ENCODE measurements at places on chromosomes 12 and 14.

DNA sequence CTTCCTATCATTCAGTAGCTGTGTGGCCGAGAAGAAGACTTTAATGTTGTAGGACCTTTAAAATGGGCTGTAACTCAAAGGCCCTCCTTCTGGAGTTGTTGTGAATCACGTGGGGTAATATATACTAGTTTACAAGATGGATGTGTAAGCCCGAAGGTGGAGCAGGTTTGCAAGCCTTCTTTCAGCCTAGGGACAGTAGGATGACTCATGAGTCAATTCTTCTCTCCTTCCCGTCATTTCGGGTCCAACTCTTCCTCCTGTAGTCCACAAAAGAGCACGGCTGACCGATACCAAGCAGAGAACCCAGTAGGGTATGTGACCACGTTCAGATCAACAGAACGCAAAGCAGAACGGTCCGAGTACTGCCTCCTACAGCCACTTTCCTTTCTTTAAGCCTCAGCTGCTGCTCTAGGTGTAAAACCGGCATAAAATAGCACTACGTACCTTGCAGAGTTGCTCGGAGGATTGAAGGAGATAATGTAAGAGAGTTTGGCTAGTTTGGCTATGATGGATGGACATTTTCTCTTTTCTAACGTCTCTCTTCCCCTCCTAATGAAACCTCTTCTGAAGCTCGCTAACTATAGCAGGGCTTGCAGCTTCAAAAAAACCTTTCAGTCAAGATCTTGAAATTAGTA, 1.3 kb upstream of the RASSF3 start:
- DNase-seq: peak; percentile 46

- no peak for DNase-seq
These were observed 17.5 kb downstream of the IQSEC3 start for GRCh38 chr12:84056-84455.

GRCh38 chr14:101595887-101596721, 34.8 kb downstream of the DIO3 start:
- no peak for DNase-seq

DNA sequence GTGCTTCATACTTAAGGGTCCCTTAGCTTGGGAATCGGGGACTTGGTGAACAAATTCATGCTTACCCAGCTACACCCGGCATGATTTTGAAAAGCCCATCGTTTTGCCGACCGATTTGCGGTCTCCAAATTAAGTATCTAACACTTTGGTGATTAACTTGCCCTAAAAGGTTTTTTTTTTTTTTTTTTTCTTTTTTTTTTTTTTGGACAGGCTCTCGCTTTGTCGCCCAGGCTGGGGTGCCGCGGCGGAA, 843 bp upstream of the HSP90AA1 start:
- DNase-seq: no peak

DNA sequence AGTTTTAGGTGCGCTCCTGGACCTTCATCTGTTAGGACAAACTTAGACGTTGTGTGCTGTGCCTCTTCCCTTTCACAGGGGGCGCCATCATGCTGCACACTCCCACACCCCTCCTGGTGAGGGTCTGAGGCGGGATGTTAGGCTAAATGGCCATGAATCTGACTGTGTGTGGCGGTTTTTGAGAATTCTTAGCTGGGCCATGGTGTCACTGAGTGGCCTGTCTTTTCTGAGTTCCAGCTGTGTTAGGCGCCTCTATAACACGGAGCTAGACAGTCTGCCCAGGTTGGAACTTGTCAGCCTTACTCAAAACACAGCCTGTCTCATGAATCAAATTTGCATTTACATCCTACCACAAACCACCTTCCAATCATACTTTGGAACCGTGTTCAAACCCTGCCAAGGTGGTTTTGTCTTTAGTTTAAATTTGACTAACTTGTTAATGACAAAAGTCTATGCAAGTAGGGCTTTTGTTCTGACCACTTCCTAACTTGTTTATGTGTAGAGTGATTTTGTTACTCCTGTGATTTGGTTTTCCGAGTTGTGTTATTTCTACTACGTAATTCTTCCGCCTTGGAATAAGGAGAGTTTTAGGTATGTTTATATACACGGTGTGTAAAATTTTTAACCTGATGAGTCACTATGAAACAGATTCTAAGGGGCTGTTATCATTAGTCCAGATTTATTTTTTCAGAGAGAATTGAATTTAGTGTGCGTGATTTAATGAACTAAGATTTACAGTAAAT, 19.6 kb downstream of the ACVR1B start:
- DNase-seq: peak; percentile 21

DNA sequence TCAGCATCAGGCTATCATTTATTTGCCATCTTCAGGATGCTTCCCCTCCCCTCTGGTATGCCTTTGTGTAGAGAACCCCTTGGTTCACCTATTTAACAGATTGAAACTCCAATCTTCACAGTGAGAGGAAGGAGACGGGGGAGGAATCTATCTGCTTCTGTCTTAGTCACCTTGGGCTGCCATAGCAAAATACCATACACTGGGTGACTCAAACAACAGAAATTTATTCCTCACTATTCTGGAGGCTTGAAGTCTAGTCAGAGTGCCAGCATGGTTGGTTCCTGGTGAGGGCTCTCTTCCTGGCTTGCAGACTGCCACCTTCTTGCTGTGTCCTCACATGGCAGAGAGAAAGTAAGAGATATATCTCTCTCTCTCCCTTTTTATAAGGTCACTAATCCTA, 13.5 kb upstream of the EML1 start:
- DNase-seq: no peak

GRCh38 chr12:123200414-123200813, 32.5 kb downstream of the MPHOSPH9 start:
- no peak for DNase-seq

GRCh38 chr12:1803736-1804135, 16.6 kb upstream of the LRTM2 start:
- no peak for DNase-seq

DNA sequence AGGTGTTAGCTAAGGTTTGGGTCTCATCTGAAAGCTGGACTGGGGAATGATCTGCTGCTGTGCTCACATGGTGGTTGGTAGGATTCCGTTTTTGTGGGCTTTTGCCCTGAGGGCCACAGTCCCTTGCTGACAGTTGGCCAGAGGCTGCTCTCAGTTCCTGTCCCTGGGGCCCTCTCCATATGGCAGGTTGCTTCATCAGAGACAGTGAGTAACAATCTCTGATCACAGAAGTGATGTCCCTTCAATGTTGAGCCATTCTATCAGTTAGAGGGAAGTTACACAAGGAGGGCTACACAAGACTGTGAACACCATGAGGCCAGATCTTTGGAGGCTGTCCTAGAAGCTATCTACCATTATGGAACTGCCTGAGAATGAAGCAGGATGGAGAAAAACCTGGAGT, 137.2 kb downstream of the AACS start:
- no peak for DNase-seq

- DNase-seq: no peak
These were observed 33.2 kb upstream of the PPP1R13B start for GRCh38 chr14:103880348-103881267.

DNA sequence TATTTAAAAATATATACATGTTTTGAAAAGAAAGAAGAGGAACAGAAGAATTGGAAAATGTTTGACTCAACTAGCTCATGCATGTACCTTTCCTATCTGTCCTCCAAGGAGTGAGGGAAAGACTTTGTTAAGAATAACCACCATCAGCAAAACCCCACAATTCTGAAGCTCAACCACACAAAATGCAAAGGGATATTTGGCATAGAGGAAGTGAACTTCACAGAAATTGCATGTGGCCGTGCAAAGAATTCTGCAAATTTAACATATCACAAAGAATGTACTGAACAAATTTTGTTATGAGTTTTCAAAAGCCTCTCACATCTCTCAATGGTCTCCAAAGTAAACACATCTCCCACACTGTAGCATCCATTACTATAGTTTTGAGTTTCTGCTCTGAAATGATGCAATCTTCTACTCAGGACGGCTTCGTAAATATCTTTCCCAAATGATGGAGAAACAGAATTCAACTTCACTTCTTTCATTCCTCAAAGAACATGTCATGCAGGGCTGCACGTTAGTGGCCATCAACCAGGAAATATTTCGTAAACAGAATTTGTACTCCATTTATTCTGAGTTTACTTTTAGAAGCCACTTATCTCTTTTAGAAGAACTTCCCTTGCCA, 17.6 kb downstream of the DUSP6 start:
- no peak for DNase-seq

DNA sequence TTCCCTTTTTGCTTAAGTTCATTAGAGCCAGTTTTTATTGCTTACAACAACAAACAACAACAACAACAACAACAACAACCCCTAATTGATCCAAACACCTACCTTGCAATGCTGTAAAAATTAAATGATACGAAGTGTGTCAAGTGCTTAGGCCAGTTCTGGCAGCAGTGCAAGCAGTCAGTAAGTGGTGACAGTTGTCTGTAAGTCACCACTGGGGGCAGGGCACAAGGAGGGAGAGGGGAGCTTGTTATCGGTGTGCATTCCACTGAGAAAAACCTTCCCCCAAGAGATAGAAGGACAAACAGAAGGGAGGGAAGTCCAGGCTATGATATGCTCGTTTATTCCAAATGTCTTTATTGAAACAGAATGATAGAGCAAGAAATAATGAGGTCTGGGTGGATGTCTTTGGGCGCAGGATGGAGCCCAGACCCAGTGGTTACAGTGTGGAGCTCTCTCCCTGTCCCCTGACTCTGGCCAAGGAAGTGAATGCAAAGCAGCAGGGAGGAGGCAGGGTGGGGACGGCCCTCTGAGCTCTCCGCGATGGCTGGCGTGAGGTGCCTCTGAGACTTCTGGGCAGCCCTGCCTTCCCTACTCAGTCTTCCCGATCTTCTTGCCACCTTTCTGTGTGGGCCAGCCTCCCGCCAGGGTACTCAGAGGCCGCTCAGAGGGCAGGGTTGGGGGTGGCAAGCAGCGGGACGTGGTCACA, 6.5 kb downstream of the SLC22A17 start:
- DNase-seq: no peak
